Activated T-cell treated with anti-CD3 and anti-CD28 coated beads for 1 hour (primary cell): ENCODE measurements at places on chromosomes 5 and 9.

DNA sequence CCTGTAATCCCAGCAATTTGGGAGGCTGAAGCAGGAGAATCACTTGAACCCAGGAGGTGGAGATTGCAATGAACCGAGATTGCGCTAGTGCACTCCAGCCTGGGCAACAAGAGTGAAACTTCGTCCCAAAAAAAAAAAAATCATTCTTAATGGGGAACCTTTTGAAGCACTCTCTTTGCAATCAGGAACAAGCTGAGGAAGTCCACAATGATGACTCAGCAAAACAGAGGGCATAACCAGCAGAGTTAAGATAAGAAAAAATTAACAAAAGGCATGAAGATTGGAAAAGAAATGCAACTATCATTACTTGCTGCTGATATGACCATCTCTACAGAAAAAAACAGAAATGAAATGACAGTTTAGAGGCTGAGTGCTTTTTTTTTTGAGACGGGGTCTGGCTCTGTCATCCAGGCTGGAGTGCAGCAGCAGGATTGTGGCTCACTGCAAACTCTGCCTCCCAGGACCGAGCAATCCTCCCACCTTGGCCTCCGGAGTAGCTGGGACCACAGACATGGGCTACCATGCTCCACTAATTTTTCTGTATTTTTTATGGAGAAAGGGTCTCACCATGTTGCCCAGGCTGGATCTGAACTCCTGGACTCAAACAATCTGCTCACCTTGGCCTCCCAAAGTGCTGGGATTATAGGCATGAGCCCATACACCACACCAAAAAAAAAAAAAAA is 88.0 kb downstream of the FNBP1 start:
- no peak for DNase-seq

DNA sequence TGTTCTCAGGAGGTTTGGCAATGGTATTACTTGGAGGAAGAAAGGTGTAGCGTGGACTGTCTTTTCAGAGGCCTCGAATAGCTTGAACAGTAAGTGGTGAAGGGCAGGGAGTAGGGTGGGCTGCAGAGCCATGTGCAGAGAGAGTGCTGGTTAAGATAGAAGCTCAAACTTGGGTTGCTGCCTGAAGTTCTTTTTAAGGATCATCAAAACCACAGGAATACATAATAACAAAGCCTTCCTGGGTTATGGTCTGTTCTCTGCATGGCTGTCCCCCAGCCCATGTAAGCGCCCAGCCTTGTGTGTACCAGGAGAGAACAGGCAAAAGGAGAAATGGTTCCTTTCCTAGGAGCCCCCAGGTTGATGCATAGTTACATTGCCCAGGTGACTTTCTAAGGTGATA is 43.9 kb downstream of the RCL1 start:
- no peak for DNase-seq

- no peak for DNase-seq
Observed at GRCh38 chr5:52024359-52024758, 641.1 kb downstream of the ISL1 start.

DNA sequence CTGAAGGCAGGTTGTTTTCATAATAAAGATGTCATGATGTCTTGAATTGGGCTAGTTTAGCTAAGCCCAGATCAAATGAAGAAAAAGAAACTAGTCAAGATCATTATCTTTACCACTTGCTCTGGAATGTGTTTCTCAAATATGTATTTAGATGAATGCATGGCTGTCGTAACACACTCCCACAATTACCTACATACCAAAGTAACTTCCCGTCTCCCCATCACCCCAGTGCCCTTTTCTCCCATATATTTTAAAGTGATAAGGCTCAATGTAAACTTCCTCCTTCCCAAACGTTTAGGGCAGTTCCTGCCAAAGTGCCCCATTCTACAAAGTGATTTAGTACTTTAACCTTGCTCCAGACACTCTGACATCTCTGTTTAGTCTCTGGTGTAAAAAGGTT is 61.4 kb downstream of the SLC1A3 start:
- DNase-seq = no peak

DNA sequence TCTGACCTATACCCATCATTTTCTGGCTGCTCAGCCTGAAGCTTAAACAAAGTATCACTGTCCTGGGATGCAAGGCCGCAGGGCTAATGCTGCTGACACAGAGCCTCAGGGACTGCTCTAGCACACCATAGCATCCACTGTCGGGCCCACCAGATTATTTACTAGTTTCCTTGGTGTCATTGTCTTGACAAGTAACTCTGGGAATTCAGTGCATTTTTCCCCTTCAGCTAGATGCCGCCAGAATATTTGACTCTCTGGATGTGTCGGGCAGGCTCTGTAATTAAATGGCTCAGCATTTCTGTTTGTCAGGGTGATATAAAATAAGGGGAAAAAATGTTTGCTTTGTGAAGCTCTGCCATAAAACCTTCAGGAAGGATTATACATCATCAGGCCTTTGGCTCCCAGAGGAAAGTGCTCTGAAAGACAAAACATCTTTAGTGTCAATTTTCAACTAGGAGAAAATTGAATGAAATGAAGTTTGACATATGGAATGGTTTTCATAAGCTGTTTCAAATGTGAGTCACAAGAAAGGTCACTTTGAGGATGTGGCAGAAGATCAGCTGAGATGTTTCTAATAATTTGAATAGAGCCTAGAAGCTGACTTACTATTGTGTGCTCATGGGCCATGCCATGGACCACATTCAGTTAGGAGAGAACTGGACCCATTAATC is 350.1 kb downstream of the TMEM232 start:
- DNase-seq = no peak

DNA sequence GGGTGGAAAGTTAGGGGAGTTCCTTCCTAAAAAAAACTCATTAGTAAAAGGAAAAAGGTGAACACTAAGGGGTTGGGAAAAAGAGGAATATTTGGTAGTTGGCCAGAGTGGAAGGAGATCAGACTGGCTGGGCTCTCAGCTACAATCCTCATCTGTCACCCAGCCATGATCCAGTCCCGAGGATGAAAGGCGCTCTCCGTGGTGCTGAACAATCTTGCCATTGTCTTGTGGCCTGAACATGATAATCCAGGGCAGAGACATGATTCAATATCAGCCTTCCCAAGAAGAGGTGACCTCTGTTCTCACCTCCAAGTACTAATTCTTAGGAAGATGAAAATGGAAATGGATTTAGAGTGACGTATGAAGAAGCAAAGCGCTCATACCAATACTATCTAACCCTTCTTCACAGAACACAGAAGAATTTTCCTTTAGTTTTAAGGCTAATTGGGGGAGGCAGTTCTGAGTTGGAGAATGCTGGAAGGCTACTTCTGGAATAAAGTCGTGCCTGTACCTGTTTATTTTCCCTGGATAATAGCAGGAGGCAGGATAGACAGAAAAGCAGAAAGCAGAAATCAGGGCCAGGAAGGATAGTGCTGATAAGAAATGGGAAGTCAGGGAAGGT is 36.6 kb upstream of the MYORG start:
- DNase-seq = no peak

DNA sequence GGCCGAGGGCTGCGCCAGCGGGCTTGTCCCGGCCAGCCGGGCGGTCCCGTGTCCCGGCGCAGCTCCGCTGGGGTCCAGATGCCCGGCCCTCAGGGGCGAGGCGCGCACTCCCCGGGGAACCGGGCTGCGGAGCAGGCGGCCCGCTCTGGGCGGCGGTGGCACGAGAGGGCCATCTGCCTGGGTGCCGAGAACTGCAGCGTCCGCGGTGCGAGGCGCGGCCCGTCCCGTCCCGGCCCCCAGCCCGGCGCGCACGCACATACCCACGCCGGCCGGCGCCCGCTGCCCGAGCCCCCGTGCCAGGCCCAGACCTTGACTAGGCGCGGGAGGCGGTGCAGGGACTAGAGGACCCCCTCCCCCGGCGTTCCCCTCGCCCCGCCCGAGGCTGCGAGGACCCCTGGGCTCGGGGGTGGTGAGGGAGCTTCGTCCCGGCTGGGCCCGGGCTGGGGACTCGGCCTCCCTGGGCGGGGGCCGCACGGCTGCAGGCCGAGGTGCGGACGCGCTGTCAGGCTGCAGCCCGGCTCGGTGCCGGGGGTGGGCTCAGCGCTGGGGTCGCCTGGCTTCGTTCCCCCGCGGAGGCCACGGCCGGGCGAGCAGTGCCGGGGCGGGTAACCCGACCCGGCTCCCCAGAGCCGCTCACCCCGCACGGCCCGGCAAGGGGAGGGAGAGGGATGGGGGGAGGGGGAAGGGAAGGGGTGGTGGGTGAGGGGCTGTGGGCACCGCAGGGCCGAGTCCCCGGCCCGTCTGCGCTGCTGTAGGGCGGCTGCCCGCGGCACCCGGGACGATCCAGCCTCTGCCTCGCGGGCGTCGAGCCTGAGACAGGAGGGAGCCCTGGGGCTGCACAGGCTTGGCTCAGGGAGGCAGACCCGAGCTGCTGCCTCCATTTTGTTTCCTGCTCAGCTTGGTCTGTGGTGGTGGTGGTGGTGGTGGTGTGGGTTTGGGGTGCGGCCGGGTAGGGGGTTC is 1.2 kb upstream of the NSD1 start:
- DNase-seq = no peak

DNA sequence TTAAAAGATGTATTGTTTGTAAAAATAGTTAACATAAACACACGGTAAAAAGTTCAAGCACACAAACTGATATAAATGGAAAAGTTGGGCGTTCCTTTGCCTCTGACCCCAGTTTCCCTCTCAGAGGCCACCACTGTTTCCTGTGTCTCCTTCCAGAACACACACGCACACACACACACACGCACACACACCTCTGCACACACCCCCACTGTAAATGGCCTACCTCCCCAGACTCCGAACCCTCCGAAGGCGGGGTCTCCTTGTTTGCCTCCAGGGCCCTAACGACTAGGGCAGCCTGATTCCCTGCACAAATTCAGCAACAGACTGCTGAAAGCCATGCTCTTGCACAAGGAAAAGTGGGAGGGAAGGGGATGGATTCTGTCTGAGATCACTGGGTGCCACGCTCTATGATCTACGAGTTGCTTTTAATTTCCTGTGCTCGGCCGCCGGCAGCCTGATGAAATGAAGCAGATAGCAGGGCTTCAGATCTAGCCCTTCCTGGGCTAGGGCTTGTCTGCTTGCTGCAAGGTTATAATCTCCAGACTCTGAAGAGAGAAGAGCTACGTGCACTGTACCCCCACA is 184.0 kb upstream of the IL12B start:
- DNase-seq = no peak

DNA sequence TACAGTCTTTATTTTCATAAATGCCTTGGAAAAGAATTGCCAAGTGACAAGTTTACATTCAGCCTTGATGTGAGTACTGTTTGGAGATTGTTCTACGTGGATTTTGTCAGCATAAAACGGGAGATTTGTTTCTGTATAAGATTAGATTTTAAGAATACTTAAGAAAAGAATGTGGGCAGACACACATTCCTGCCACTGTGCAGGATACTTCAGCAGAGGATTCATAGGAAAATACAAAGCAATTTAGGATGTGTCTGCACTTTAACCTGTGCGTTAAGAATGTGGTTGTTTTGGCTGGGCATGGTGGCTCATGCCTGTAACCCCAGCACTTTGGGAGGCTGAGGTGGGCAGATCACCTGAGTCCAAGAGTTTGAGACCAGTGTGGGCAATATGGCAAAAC is 37.2 kb downstream of the GPR107 start:
- DNase-seq = no peak
